Glomerular endothelial cell (primary cell): ENCODE measurements at places on chromosomes 1 and 21. TPM values are rescaled to one million over a fixed set of nuclear protein-coding genes. Genes with fewer than 3 reads are reported as not detected.

DNA sequence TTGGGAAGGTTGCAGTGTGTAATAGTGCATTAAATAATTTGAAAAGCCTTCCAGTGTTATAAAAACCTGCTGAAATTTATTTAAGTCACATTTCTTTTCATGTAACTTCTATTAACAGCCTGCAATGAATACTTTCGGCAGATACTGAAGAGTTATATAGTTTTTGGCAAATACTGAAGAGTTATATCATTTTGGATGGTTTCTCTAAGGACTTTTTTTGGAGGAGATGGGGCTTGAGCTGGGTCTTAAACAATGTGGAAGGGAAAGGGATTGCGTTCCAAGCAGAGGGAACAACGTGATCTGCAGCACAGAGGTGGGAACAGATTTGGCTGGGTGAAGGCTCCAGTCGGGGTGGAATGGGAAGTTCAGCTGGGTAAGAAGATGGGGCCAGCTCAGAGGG, 39.8 kb downstream of the MTR start:
- no peak for DNase-seq

DNA sequence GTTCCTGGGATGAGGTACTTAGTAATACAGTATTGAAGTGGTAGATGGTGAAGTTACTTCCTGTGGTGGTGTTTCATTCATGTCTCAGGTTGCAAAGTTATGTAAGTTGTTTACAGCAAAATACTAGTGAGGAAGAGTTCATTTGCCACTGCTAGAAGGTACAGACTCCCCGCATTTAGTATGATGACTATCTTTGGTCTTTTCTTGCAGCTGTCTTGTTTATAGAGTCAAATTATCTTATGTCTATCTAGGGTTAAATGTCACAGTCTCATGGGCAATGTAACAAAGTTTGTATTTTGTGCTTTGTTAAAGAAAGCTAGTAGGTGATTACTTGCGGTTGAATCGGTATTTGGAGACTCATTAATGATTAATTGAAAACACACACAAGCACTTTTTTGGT, 50.2 kb downstream of the LRRC8D start:
- no peak for DNase-seq

The FAM72C gene
- total RNA-seq: 0.05 and 1.4 TPM in 2 replicates

- no peak for DNase-seq
Observed at GRCh38 chr1:29062157-29062942, 61.4 kb downstream of the TMEM200B start.

GRCh38 chr1:44089371-44090048, 29.1 kb upstream of the KLF17 start:
- no peak for DNase-seq

The YIPF1 gene
- 27.8 and 29.3 TPM in 2 replicates for total RNA-seq
